ENCODE measurements at places on chromosomes 5 and 9.
A peak's percentile ranks its signal among the peaks of the same experiment; 100 is the strongest.

DNA sequence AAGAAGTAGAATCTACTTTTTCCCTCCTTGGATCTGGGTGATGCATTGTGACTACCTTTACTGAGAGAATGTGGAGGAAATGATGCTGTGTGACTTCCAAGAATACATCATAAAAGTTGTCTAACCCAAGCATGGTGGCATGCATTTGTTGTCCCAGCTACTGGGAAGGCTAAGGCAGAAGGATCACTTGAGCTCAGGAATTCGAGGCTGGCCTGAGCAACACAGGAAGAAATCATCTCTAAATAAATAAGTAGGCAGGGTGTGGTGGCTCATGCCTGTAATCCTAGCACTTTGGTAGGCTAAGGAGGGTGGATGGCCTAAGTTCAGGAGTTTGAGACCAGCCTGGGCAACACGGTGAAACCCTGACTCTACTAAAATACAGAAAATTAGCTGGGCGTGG is 143.2 kb upstream of the VLDLR start:
- no peak for DNase-seq

DNA sequence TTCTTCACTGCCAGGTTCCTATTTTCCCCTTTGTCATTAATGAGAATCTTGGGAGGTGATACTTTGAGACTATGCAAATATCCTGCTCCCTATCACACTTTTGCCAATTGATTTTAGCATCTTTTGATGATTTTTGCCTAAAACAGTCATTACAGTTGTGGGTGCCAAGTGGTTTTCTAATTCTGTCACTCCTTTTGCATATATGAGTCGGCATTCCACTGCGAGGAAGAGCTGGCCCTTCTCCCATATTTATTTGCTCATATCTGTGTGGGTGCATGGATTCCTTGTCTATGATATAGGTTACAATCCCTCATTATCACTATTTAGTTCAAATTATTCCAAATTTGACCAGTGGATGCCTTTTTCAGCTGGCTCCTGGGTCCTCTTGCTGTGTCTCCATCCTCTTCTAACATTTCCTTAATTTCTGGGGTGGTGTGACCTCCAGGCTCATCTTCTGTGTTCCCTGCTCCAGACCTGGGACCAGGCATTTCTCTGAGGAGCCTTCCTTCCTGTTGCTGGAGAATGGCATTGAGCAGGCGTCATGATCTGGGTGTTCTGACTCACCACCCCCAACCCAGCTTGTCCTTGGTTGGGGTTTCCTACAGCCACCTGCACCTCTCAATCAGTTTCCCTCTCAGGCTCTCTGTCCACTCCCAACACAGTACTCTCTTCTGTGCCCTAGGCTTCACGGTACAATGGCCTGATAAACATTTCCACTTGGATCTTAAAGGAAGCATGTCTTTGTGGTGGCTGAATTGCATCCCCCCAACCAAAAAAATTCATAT is 106.7 kb downstream of the NXNL2 start:
- no peak for DNase-seq

GRCh38 chr5:139984816-139985215 is 58.3 kb downstream of the NRG2 start:
- no peak for DNase-seq

DNA sequence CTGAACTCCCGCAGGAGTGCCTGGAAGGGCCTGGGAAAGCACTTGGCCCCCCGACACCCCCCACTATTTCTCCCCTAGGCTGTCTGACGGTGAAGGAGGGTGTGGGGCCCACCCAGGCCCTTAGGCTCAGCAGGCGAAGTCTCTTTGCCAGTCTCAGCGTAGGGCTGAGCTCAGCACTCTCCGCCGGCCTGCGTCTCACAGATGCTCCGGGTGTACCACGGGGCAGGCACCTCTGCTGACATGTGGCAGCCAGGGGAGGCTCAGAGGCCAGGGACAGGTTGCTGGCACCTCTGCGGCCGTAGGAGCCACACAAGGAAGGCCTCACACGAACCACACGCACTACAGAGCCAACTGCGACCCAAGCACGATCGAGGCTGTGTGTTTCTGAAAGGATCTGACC is 114.2 kb downstream of the VAV2 start:
- DNase-seq = no peak

GRCh38 chr9:94807556-94807955 is 81.1 kb downstream of the AOPEP start:
- no peak for DNase-seq

DNA sequence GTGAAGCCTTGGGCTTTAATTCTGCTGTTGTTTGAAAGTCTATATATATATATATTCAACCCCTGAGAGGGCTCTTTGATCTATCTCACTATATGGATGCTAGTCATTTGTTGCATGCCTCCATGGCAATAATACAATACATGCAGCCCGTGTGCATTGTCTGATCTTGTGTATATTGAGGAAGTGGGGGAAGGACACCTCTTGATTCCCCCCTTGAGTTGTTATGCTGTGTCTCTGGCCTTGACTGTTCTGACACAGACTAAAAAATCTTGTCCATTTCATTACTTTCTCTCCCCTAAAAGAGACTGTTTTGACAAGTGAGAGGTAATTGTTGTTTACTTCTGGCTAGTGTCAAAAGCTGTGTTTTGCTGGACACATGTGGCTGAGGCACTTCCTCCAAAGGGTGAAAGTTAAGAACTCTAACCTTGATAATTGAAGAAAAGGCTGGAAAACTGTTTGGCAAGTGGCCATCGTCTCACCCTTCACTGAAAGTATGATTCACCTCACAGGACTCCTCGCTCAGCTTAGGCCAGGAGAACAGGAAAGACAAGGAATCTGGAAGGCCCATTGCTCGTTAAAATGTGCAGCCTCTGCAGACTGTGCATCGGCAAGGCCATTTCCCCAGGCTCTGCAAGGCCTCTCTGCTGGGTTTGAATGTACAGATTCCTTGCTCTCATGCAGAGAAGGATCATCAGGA is 304.0 kb downstream of the PRELID2 start:
- DNase-seq = no peak

GRCh38 chr9:105206496-105206820 is 38.0 kb upstream of the SLC44A1 start:
- peak; percentile 61 for DNase-seq

DNA sequence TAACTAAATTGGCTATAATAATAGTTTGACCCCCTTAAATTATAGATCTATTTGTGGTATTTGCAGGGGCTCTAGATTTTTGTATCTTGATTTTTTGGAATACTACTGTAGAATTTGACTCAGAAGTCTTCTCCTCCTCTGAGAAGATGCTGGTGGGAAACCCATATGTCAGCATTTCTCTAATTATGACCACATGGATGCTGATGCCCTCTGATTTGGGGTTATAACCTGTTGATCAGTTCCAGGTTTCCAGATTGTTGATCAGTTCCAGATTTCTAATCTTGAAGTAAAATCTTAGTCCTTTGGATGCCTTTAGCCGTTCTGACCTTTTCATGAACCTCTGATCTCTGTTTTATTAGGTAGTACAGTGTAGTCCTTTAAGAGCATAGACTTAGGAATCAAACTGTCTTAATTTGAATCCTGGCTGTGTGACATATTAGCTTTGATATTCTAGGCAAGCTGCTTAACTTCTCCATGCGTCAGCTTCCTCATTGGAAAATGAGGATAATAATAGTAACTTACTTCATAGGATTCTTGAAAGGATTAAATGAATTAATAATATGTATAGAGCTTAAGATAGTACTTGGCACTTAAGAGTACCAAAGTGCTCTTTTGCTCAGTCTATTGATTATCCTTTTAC is 8.1 kb downstream of the FSD1L start:
- DNase-seq = no peak

- peak; percentile 60 for DNase-seq
Measured at GRCh38 chr5:45696206-45696836, at the start of gene HCN1. HCN1 (minus strand) TSS chr5:45696380.

DNA sequence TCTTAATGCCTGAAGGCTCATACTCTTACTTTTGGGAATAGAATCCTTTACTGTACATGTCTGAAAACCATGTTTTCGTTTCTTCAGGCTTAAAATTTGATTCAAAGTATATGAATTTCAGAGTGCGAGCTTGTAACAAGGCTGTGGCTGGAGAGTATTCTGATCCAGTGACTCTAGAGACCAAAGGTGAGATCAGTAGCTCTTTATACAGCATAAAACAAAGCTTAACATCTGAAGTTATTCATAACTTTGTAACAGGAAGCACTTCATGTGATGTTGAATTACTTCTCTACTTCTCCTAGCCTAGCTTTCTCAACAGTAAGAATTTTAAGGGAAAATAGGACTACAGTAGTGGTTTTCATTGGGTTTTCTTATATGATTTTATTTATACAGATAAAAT is 49.4 kb upstream of the FKTN start:
- DNase-seq = no peak

- DNase-seq = no peak
Measured at GRCh38 chr5:74075501-74076484, 449.8 kb downstream of the ARHGEF28 start.

- no peak for DNase-seq
Measured at GRCh38 chr5:126137891-126138280, 285.3 kb upstream of the GRAMD2B start.

GRCh38 chr5:157279605-157280239 is 13.8 kb downstream of the CYFIP2 start:
- no peak for DNase-seq

- DNase-seq = no peak
Measured at GRCh38 chr5:176639208-176639607, 8.1 kb upstream of the TSPAN17 start.
